ENCODE measurements at places on chromosomes 1 and 21. TPM values are rescaled to one million over a fixed set of nuclear protein-coding genes. Genes with fewer than 3 reads are reported as not detected.

The MRTO4 gene
- 25.8 TPM for total RNA-seq

The ESPN gene
- total RNA-seq, result 404 TPM

The KIAA0040 gene
- 8.2 TPM for total RNA-seq

The PPP1R15B gene
- total RNA-seq, result 42.0 TPM

The MEF2D gene
- 96.8 TPM for total RNA-seq

The SPRR2E gene
- not detected for total RNA-seq

The RER1 gene
- 89.9 TPM for total RNA-seq

DNA sequence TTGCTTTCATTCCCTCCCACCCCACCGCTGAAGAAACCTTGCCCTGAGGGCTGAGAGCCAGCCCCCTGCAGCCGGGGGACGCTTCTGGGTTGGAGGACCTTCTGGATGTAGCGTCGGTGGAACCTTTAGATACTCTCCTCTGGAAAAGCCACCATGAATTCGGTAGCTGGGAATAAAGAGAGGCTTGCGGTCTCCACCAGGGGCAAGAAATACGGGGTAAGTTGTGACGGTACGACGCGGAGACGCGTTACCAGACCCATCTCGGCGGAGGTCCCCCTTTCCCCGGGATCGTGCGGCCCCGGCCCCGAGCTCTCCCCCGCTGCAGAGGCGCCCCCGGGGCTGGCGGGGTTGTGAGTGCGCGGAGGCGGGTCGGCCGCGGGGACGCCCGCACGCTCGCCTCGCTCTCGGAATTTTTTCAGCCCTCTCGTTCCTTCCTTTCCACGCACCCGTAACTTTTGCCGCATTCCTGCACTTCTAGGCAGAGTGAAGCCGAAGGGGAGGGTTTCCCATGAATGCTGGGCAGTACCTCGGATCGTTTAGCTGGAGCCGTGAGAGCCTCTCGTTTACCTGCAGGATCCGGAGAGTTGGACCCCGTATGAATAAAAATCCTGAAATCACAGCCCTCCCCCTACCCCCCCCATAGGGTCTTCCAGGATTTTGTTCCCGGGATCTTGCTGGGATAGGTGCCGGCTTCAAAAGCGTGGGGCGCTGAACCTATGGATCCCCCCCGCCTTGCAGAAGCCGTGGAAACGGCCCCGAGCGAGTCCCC, 671 bp downstream of the KIF26B start:
- DNase-seq, result no peak

- DNase-seq, result no peak
Measured at GRCh38 chr1:54989968-54990810, 8.5 kb upstream of the BSND start.

DNA sequence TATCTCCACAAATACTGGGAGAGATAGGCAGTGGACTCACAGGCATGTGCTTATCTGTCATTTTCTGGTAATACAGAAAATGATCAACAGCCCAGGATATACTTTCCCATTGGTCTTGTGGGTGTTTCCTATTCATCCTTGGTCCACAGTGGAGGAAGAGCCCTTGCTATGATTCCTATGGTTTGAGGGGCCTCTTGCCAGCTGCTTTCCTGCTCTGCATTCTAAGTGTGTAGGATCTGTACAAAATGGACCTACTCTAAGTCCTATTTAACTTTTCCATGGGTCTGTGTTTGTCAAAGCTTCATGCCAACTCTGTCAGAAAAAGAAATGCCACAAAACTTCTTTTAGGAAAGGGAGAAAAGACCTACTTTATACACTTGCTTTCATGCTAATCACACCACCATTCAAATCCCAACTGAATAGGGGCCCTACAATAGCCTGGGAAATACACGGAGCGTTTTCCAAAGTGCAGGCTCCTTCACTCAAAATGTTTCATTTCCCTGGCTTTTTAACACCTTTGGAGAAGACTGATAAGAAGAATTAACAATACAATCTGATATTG, 16.4 kb downstream of the PLPP3 start:
- no peak for DNase-seq

DNA sequence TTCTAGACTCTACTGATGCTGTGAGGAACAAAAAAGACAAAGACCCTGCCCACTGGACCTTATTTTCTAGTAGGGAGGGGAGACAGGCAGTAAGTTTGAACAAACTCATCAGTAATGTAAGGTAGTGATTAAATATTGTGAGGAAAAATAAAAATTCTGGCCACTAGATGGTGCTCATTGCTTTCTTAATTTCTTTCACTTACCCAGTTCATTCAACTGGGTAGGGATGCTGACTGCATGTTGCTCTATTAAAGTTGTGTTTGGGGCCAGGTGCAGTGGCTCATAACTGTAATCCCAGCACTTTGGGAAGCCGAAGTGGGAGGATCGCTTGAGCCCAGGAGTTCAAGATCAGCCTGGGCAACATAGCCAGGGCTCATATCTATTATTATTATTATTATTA, 6.3 kb upstream of the KYAT3 start:
- DNase-seq, result no peak

- DNase-seq, result no peak
Measured at GRCh38 chr1:193754732-193755427, 568.5 kb upstream of the B3GALT2 start.

GRCh38 chr1:50846224-50846839, 113.7 kb downstream of the FAF1 start:
- DNase-seq, result no peak

DNA sequence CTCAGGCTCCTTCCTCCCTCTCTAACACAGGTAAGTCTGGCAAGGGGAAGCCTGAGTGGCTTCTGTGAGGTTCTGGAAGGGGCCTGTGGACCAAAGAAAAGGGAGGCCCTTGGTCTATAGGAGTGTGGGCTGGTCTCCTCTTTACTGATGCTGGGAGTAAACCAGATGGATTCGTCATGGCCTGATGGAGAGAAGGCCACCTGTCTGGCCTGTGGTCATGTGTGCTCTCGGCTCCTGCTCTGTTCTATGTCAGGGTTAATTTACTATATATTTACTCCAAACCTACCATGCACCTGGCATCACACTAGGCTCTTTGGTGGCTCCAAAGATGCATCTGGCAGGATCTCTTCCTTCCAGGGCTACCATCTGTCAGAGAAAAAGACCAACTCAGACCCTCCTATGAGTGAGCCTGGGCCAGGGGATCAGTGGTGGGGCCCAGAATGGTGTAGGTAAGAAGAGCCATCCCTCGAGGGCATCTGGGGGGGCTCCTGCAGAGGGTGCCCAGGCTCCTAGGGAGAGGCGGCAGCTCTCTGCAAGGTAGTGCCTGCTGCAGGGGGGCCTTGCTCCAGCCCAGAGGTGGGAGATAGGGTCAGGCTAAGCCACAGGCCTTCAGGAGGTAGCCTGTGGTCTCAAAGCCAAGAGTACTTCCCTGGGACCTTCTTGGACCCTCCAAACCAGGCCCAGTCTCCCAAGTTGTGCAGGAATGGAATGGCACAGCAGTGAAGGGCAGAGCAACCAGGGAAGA, 68.2 kb upstream of the SELENON start:
- DNase-seq, result no peak

DNA sequence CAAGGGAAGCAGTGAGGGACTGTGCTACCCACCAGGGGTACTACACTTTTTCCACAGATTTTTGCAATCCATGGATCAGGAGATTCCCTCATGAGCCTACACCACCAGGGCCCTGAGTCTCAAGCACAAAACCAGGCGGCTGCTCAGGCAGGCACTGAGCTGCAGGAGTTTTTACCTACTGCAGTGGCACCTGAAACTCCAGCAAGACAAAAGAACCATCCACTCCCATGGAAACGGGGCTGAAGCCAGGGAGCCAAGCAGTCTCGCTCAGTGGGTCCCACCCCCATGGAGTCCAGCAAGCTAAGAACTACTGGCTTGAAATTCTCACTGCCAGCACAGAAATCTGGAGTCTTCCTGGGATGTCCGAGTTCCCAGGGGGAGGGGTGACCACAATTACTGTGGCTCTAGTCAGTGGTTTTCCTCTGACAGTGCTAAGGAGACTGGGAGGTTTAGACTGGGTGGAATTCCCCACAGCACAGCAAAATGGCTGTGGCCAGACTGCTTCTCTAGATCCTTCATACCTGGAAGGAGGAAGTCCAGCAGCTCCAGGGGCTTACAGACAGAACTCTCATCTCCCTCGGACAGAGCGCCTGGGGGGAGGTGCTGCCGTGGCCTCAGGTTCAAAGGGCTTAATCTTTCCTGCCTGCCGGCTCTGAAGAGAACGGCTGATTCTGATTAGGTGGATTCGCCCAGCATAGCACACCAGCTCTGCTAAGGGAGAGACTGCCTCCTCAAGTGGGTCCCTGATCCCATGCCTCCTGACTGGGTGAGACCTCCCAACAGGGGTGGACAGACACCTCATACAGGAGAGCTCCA, 437.8 kb downstream of the LTN1 start:
- DNase-seq, result no peak

DNA sequence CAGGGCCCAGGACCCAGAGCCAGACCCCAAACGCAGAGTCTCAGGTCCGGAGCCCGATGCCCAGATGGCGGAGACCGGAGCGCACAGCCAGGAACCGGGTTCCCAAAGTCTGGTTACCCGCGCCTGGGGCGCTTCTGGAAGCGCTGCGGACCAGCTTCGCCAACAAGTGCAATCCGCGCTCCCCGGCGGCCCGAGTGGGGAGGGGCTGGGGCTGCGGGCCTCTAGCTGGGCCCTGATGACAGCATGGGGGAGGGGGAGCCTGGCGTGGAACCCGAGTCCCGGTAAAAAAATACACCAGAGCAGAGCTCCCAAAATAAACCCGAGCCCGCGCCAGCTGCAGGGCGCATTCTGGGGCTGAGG, 494 bp downstream of the NT5C1A start:
- peak; percentile 60 for DNase-seq
